ENCODE measurements at places on chromosomes 1 and 21. TPM values are rescaled to one million over a fixed set of nuclear protein-coding genes. Genes with fewer than 3 reads are reported as not detected.

- no peaks in the 10 kb centered on the region for H3K27me3 ChIP-seq
- no peak for DNase-seq
- H3K4me3 ChIP-seq = no peak overlapping the region
- no peaks in the 10 kb centered on the region for H3K4me1 ChIP-seq
- H3K27ac ChIP-seq = no peak overlapping the region
Observed at GRCh38 chr1:79633456-79633855, 626.9 kb upstream of the ADGRL4 start.

Gene FAM3B
- not detected for total RNA-seq

Gene DARS2
- 32.4 TPM for total RNA-seq

DNA sequence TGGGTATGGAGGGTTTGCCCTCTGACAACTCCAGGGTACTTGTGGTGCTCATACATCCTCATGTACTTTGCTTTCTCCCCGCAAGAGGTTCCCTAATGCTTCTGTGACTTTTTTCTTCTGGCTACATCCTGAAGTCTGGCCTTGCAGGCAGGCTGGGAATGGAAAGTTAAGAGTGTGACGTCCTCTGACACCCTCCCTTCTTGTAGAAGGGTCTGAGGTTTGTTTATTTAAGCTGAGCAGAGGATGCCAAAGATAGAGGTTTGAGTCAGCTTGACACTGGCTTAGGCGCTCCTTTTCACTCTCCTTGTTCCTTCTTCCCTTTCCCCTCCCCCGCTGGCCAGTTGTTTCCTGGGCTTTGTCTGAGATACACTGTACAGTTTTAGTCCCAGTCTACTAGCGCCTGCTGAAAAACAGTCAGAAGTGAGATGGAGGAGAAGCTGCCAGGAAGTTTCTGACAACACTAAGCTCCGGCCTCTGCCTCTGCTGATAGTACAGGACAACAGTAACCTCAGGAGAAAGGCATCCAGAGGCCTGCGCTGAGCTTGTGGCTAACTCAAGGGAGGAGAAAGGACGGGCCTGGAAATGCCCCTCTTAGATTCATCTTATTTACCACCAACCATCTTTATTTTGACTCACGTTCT, at the start of gene MACF1:
TSS of gene MACF1 (plus strand) at position 255 of the 641 bp plus-strand sequence. CDS start at position 583, 328 bp downstream.
- no peaks in the 10 kb centered on the region for H3K27me3 ChIP-seq
- no peaks in the 10 kb centered on the region for H3K36me3 ChIP-seq
- peaks cover 27% of the 10 kb centered on the region for H3K4me1 ChIP-seq
- DNase-seq = peak; percentile 89
- H3K27ac ChIP-seq = peak within 1 kb of the TSS; percentile 67
- H3K4me3 ChIP-seq = peak within 1 kb of the TSS; percentile 39

GRCh38 chr1:6397844-6398441, 4.4 kb upstream of the ACOT7 start:
- DNase-seq = no peak
- no peak overlapping the region for H3K4me3 ChIP-seq
- peaks cover 3% of the 10 kb centered on the region for H3K36me3 ChIP-seq
- no peak overlapping the region for H3K27ac ChIP-seq
- 0 out of 2 replicates have a peak, but pooled peaks cover 3% of the 10 kb centered on the region for H3K27me3 ChIP-seq

- no peaks in the 10 kb centered on the region for H3K4me1 ChIP-seq
- no peak overlapping the region for H3K4me3 ChIP-seq
- no peak overlapping the region for H3K27ac ChIP-seq
- H3K36me3 ChIP-seq = no peaks in the 10 kb centered on the region
- no peak for DNase-seq
- no peaks in the 10 kb centered on the region for H3K27me3 ChIP-seq
Observed at GRCh38 chr1:53391982-53392381, 64.1 kb upstream of the LRP8 start.

Gene CELSR2
- not detected for total RNA-seq
